ENCODE measurements at places on chromosomes 1 and 21.

DNA sequence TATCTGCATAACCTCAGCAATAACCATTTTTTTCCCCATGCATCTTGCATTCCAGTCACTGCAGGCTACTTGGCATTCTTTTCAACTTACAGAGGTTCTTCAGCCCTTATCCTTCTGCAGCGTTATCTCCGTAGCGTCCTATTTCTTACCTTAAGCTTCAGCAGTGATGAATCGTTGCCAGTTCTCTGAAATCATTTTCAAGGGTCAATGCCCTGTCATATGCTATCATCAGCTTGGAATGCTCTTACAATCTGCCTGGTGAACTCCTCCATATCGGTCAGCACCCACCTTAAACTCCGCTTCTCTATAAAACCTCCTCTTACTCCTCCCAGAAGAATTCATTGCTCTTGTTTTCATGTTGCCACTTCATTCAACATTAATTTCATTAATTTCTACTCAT, 105.1 kb upstream of the DPH5 start:
- DNase-seq, result no peak

GRCh38 chr1:201172999-201173610, 17.5 kb upstream of the IGFN1 start:
- no peak for DNase-seq

- no peak for DNase-seq
Observed at GRCh38 chr1:81111818-81112217, 688.9 kb upstream of the ADGRL2 start.

DNA sequence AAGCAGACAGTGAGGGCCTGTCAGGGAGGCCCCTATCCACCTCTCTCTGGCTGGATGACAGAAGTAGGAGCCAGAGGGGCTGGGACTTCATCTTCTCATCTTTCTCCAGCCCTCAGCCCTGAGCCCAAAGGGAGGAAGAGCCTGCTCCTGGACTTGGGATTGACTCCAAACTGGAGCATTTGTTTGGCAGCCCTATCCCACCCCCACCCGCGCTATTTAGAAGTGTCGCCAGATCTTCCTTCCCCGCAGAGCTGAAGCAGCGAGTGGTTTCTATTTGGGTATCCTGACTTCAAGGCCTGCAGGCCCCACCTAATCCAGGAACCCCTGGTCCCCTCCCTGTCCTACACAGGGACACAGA, 9.6 kb downstream of the NES start:
- no peak for DNase-seq

- no peak for DNase-seq
Observed at GRCh38 chr1:102772831-102773230, 335.5 kb downstream of the COL11A1 start.

DNA sequence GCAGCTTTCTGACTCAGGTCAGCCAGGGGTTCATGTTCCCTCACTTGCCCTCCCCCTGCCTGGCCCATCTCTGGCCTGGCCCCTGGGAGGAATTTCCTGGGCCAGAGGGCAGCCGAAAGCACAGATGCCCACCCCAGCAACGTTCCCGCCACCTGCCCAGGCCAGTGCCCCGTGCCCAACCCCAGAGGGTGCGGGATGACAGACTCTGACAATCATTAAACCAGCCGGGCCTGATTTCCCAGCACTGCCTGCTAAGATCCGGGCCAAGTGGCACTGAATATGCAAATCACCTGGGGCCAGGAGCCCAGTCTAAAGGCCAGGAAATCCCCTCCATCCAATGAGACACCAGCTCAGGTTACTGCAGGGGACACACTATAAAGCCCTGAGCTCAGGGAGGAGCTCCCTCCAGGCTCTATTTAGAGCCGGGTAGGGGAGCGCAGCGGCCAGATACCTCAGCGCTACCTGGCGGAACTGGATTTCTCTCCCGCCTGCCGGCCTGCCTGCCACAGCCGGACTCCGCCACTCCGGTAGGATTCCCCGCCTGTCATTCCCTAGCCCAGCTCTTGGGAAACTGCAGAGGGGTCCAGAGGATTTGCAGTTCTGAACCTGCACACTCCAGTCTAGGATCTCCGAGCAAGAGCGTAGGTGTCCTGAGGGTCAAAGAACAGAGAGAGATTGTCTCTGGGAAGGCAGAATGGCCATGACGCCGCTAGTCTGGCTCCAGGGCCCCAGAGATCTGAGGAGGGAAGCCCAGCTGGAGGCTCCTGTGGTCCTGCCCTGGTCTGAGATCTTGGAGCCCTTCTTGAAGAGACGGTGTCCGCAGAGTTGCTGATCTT, at the start of gene ELF3:
Gene ELF3 (plus strand): TSS at position 408 of the 836 bp plus-strand sequence. CDS start 550 bp downstream, outside the sequence.
- DNase-seq, result no peak

DNA sequence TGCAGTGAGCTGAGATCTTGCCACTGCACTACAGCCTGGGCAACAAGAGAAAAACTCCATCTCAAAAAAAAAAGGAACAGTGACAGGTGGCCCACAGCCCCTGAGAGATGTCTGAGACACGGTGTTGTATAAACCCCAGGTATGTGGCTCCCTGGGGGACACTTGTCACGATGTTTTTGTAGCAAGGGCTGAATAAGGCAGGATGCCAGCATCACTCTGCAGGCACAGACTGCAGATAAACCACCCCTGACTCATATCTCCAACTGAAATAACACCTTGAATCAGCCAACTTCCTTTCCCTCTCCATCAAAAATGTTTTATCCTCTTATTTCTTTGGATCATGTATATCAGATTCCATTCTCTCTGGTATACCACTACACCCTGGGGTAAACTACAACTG, 52.5 kb downstream of the NMNAT2 start:
- no peak for DNase-seq

DNA sequence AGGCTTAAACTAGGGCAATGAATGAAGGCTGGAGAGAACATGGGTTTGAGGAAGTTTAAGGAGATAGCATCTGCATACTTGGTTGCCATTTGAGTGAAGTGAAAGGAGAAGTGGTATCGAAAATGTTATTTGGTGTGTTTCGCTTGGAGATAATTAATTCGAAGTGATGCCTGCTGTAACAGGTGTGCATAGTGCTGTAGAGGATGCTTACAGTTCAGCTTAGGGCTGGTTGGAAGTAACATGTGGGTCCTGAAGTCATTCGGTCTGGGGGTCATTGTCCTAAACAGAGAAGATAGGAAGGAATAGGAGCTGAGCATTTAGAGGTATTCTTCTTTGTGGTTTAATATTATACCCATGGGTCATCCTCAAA, 301 bp upstream of the NUDT17 start:
- DNase-seq, result no peak

DNA sequence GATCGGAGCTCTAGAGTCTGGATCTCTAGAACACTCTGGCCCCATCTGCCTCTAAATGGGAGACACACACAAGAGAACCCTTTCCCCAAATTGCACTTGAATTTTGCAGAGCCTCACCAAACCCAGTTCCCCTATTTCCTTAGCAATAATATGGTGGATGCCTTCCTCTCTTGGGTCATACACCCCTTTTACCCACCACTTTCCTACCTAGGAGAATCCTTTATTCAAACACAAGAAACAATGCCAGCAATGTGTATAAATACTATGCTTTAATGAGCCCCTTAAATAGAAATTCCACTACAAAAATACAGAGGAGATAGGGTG, 760 bp upstream of the SF3B4 start:
- no peak for DNase-seq

GRCh38 chr21:43654806-43655489, 4.3 kb downstream of the HSF2BP start:
- DNase-seq, result no peak

GRCh38 chr1:231040800-231041718, 1.0 kb upstream of the FAM89A start:
- no peak for DNase-seq
